Stimulated activated naive B cell treated with anti-CD40 and anti-IgM and Interleukin-4, amounts not matched to agents 10 μg/mL and 1 μg/mL and 100 μg/mL, for 72 hours (primary cell): ENCODE measurements at places on chromosomes 1 and 21.
A peak's percentile ranks its signal among the peaks of the same experiment; 100 is the strongest.

- DNase-seq: no peak
Measured at GRCh38 chr1:237972186-237972585, 81.5 kb upstream of the ZP4 start.

DNA sequence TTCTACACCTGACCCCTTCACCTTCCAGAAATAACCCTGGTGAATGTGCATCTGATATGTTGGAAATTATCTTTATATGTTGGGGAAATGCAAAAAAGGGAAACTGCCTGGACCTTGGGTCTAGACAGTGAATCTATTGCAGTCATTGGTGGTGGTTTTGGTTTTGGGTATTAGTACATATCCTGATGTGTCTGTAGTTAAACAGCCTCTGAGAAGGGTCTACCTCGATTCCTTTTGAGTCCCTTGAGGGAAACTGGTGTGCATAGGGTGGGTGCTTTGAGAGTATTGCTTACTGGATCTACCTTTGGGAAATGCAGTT is 127.3 kb upstream of the KIAA0040 start:
- DNase-seq: no peak

DNA sequence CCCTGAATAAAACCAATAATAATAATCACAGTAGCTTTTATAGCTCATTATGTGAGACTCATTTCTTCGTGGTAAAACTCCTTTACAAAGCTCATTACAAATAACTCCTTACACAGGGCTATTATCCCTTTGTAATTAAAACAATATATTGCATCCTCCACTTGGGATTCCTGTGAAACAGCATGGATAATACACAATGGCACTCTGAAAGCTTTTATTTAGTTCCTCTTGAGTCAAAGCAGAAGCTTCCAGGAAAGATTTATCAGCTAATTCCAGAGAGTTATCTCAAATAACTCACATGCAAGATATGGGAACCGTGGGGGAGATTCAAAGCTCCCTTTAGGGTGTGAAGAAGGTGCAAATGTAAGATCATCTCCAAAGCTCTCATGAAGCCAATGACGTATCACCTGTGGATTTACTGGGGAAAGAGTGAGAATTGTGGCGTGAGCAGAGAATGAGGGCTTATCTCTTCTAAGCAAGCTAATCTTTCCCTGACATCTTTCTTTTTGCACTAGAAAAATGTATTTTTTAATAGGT is 60.4 kb upstream of the GJA5 start:
- no peak for DNase-seq

DNA sequence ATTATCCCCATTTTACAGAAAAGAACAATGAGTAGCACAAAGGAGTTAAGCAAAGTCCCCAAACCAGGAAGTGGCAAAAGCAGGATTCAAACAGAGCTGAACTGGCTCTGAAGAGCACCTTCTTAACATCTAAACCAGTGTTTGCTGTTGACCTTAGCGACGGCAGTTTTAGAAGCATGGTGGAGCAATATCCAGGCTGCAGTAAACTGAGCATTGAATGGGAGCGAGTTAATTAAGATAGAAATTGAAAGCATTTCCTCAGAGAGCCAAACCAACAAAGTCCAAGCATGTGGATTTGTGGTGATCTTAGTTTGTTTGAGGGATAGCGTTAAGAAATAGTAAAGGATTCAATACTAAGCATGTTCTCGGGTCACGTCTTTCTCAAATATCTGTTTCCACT is 13.4 kb upstream of the ZNF281 start:
- DNase-seq: no peak

DNA sequence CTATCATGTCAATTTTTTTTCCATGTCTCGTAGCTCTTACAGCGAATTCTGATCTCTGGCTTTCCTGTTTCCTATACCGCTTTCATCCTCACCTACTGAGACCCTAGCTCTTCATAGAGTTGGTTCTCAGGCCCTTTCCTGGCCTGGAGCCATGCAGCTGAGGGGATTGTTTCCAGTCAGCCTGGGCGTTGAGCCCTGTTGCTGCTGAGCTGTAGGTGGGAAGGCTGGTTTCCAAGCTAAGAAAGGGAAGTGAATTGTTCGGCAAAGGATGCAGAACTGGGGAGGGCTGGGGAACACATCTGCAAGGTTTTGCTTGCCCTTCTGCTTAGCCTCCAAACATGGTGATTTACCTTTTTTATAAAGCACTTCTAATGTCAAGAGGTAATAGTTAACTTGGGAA is 41.5 kb downstream of the SPATA46 start:
- DNase-seq: no peak

- DNase-seq: no peak
Measured at GRCh38 chr1:226466296-226466695, 58.4 kb upstream of the PARP1 start.

DNA sequence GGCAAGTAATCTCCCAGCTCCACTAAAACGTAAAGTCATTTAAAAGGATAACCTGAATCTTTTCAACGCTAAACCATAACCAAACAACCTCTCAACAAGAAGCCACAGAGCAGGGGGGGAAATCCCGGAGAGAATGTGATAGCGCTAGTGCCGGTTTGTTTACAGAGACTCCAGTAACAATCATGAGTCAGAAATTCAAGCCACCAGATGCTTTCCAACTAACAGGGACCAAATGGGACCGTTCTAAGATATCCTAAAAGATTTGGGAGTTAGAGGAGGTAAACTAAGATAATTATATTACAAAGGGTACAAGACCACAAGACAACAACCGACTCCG is 825 bp downstream of the DCAF8 start:
- DNase-seq: peak; percentile 43

- DNase-seq: no peak
Measured at GRCh38 chr1:93395195-93395594, 49.5 kb downstream of the DR1 start.

- no peak for DNase-seq
Measured at GRCh38 chr1:85628791-85629531, 48.4 kb downstream of the CCN1 start.

- no peak for DNase-seq
Measured at GRCh38 chr21:45831991-45832740, 149.4 kb upstream of the COL6A1 start.
